Common myeloid progenitor, CD34-positive (primary cell): ENCODE measurements at places on chromosomes 7 and 10.

- DNase-seq, result no peak
Observed at GRCh38 chr7:917255-918117, 37.0 kb downstream of the ADAP1 start.

GRCh38 chr10:133096616-133097269, 9.0 kb downstream of the ADGRA1 start:
- peak; percentile 9 for DNase-seq

- DNase-seq, result no peak
Observed at GRCh38 chr7:115973406-115973805, 57.2 kb downstream of the TFEC start.

DNA sequence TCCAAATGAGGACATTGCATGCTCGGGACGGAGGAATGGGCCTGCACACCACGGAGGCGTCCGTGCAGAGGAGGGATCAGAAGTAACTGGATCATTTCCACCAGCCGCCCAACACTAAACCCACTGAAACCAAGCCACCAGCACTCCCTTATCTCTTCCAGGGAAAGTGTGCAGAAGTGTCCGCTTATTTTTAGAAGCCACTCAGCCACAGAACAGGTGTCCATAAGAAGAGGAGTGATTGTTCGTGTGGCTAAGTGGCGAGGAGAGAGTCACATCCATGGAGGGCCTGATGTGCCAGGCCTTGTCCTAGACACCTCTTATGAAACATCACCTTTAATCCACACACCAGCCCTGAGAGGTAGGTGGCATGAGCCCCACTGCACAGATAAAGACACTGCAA, 407.9 kb upstream of the NPVF start:
- no peak for DNase-seq

GRCh38 chr10:86300399-86300925, 66.1 kb downstream of the GRID1 start:
- no peak for DNase-seq

DNA sequence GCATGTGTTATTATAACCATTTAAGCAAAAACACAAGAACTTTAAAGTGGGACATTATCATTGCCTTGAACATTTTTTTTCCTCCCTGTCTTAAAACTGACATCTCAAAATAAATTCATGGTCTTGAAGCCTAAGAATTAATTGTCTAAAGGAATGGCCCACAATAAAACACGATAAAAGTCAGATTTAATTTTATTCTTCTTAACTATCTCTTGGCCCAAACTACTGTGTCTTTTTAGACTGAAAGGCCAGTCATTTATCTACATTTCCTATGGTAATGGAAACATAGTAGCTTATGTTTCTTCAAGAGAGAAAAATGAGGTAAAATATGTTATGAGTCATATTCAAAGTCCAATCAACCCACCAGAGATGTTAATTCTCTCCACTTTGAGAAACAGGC, 24.4 kb upstream of the ETV1 start:
- no peak for DNase-seq

GRCh38 chr7:153452661-153453060, 599.5 kb upstream of the DPP6 start:
- no peak for DNase-seq

GRCh38 chr10:6348096-6348874, 145.6 kb downstream of the PFKFB3 start:
- peak; percentile 97 for DNase-seq

DNA sequence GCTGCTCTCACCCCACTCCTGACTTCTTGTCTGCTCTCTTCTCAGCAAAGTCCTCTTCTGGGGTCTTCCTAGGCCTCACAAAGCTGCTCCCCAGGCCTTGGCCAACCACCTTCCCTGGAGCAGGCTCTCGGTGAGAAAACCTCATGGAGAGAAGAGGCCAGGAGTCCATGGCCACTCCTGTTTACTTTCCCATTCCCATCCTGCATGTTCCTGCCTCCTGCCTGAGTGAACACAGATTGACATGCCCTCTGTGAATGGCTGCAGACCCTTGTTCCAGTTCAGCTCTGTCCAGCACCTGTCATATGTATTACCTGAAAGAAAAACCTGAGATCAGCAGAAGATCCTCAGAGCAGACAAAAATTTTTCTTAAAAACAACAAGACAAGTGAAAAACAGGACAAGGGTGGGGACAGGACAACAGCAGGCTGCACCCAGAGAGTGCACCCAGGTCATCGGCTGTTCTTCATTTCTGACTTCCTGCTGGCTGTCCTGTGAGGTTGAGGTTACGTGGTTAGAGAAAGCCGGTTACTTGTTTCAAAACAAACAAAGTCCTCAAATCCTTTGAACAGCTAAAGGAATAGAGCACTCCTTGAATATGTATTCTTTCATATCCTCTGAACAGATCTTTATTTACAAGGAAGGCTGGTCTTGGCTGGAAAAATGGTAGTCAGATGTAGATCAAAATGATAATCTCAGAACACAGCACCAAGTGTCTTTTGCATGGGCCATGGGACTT, 34.0 kb upstream of the DLD start:
- DNase-seq, result no peak

DNA sequence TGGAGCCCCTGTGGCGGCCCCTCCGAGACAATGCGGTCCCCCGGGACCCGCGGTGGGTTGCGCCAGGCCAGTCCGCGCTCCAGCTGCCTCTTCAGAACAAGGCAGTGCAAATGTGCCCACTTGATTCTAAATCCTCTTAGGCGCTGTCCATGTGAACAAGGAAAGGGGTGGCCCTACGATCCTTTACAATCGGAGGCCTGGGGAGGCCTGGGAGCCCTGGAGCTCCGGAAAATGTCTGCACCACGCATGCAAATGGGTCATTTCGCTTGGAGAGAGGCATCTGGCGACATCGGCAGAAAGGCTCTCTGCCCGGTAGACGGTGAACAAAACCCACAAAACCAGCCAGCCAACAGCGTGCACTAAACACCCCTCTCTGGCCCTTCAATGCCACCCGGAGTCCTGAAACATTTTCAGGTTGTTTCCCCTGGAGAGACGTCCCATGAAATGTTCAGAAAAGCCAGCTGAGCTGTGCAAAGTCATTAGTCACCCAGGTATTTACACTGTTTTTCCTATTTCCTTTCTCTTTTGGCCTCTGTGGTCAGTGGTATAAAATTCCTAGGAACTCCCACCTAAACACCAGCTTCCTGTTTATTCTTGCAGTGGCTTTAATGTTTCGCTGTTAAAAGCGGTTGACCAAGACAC, 102.8 kb upstream of the ZNF438 start:
- DNase-seq, result no peak

DNA sequence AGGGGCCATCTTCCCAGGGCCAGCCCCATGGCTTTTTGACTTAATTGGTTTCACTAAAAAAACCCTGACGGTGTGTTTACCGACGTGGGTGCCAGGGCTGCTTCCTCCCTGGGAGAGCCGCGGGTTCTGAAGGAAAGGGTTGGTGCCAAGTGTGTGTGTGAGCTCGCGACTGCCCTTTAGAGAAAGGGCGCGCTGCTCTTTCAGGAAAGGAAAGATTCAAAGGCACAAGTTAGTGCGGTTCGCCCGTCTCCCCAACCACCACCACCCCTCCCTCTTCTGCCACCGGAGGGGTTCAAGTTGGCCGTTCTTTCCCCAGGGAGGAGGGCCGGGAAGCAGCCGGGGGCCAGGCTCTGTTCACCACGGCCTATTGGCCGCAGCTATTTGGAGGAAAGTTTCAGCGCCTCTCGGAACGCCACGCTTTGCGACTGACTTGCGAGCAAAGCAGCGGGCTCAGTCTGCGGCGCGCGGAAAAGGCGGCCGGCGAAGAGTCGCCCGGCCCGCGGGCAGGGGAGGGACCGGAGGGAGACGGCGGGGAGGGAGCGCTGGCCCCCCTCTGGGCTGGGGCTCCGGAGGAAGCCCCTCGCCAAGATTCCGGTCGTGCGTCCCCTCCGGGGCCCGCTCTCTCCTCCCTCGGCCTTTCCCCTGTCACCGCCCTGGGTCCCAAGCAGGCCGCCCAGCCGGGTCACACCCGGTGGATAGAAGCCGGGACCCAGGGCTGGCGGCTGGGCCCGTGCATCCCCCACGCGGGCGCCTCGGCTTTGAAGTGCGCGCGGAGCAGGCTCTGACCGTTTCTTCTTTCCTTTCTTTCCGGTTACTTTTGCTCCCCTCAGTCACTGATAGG, 165.9 kb upstream of the PPP1R3A start:
- DNase-seq, result peak; percentile 21

GRCh38 chr7:101865031-101865430, 47.6 kb downstream of the CUX1 start:
- no peak for DNase-seq

DNA sequence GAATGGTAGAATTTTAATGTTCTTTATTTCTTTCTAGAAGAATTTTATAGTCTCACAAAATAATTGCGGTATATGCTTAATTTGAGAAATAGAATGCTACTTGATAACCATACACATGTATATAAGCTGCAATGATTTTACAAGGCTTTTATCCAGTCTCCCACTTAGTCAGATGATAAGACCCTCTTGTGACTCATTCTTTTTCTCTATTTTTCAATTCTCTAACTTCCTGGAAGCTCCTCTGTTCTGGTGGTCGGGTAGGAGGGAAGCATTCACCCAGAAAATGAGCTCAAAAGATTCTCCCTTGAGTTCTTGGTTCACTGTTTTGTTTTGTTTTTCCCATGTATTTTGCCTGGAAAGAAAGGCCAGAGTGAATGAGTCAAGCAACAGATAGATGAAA, 546.6 kb downstream of the INHBA start:
- DNase-seq, result no peak

DNA sequence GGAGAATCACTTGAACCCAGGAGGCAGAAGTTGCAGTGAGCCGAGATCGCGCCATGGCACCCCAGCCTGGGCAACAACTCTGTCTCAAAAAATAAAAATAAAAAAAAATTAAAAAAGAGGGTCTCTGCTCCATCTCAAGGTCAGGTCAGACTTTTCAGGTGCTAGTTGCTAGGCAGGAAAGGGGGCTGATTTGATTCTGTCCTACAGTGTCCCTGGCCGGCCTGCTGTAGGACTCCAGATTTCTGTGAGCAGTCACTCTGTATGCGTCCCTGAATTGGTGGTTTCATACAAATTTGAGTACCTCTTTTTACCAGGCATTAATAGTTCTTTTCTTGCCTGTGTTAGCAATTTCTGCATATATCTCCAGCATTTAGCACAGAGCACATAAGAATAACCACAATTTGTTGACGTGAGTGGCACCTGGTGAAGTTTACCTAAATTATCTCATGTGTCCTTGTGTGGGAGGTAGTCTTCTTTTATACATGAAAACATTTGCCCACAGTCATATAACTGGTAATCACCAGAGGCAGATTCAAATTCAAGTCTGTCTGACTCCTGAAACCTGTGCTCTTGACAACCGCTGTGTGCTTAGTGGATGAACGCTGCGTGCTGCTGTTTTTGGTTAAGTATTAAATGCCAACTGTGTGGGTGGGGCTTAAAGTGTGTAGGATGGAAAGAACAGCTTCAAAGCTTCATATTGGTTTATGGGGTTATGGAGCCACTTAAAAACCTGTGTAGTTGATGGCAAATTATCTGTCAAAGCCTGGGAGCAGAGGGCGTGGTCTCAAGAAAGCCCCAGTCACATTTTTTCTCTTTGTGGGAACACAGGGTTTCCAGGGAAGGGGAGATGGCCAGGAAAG, 3.2 kb upstream of the ZNF775 start:
- no peak for DNase-seq

- no peak for DNase-seq
Observed at GRCh38 chr10:105516511-105516910, 875.4 kb downstream of the SORCS3 start.
